ENCODE measurements at places on chromosomes 16 and 17.

GRCh38 chr16:67387479-67388079 lies 5.7 kb downstream of the TPPP3 start:
- no peak for DNase-seq

DNA sequence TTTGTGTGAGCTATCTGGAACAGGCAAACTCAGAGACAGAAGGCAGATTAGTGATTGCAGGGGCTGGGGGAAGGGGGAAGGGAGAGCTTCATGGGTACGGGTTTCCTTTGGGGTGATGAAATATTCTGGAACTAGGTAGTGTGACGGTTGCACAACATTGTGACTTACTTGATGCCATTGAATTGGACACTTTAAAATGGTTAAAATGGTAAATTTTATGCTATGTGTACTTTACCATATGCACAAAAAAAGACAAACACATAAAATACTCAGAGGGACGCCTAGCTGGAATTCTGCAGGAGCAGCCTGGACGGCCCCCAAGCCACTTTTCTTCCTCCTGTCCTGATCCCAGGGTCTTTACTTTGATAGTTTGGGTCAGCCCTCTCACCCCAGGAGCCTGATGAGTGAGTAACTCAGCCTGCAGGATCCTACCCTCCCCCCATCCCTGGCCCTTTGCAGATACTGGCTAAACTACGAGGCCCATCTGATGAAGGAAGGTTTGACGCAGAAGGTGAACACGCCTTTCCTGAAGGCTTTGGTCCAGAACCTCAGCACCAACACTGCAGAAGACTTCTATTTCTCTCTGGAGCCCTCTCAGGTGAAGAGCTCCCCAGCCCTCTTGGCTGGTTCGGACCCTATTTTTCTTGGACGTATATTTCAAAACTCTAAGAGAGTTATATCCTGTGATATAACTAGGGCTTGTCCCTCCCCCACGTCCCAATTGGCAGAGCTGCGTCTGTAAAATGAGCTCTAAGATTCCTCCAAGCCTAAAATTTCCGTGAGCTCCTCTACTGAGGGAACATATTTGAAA lies 7.8 kb downstream of the ADGRG3 start:
- DNase-seq = no peak

DNA sequence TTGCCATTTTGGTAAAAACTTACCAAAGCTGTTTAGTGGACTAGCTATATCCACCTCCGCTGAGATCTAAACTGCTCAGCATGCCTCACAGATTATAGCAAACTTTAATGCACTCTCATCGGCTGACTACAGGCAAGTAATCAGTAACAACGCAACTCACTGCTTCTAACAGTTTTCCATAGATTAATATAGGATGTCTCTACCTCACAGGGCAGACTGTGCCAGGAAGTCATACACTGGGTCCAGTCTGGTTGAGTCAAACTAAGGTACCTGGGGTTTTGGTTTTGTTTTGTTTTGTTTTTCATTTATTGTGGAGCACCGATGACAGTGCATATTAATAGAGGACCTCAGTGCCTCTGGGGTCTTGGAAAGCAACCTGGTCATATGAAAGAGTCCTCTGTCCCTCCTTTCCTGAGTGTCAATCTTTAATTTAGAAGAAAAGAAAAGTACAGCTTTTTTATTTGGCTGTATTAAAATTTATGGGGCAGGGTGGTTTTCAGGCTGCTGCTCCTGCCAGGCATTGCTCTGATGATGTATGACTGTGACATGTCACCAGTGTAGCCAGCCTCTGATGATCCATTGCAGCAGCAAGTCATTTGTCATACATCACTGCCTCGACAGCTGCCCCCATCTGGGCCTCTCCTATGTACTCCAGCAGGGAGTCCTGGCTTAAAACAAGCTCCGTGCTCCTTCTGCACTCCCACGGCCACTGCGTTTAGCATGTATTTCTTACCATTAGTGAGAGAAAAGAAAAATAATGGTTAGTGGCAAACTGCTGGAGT lies 854.1 kb downstream of the KCNJ2 start:
- no peak for DNase-seq

DNA sequence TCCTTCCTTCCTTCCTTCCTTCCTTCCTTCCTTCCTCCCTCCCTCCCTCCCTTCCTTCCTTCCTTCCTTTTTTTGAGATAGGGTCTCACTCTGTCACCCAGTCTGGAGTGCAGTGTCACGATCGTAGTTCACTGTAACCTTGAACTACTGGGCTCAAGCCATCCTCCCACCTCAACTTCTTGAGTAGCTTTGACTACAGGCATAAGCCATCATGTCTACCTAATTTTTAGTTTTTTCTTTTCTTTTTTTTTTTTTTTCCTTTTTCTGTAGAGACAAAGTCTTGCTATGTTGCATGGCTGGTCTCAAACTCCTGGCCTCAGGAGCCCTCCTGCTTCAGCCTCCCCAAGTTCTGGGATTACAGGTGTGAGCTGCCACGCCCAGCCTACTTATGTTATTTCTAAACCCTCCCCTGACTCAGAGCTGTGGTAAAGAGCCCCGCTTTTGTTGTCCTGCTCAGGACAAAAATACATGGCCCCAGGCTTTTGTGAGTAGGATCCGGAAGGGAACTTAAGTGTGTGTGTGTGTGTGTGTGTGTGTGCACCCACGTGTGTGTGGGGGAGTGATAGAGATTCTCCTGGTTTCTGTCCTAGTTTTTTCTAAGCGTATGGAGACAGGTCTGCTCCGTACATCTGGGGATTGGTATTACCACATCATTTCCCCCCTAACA lies 67.1 kb downstream of the PRKCB start:
- no peak for DNase-seq

- DNase-seq = peak; percentile 30
Observed at GRCh38 chr17:2302778-2303203, 794 bp downstream of the SMG6 start.

GRCh38 chr17:44389723-44390202 lies 314 bp upstream of the ITGA2B start:
- DNase-seq = no peak

- no peak for DNase-seq
Observed at GRCh38 chr16:11099672-11100205, 155.4 kb downstream of the CLEC16A start.

DNA sequence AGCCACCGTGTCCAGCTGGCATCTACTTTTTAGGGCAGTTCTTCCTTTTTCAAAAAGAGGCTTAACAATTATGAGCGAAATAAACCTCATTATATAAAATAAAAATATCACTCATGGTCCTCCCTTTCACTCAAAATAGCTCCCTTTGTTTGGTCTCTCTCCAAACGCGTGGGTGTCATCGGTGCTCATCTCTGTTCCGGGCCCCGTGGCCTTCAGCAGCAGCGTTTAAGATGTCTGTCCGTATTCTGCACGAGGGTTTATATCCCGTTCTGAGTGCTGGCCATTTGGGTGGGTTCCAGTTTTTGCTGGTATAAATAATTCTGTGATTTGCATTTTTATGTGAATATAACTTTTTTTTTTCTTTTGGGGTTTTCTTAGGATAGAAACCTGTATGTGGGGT lies 33.4 kb downstream of the PRMT7 start:
- no peak for DNase-seq
